ENCODE measurements at places on chromosomes 1 and 21.

- no peak for DNase-seq
Observed at GRCh38 chr1:15004396-15004795, 149.2 kb upstream of the TMEM51 start.

- no peak for DNase-seq
Observed at GRCh38 chr1:209703834-209704504, 677 bp upstream of the HSD11B1 start.

GRCh38 chr1:62070384-62071011, 124.2 kb upstream of the L1TD1 start:
- DNase-seq = no peak

DNA sequence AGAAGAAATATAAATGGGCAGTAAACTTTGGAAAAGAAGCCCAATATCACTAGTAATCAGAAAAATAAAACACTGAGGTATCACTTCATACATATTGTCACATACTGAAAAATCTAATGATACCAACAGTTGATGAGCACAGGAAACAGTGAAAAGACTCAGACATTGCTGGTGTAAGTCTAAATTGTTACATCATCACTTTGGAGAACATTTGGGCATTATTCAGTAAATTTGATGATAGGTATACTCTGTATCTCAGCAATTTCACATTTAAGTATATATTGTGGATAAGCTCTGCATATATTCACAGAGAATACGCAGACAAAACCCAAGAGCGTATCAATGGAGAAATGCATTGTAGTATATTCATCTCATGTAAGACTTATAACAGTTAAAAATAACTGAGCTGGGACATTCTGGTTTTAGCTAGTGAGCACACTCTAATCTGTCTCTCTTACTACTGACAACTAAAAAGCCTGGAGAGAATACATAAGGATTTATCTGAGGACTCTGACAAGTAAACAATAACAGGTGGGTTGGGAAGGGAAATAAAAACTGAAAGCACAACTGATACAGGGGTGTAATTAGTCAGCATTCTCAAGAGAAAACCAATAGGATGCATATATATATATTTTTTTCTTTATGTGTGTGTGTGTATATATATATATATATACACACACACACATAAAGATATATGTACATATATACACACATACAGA, 212.7 kb upstream of the JUN start:
- DNase-seq = no peak

- DNase-seq = no peak
Observed at GRCh38 chr1:226549094-226549936, 751 bp downstream of the STUM start.

GRCh38 chr1:56958526-56958925, 7.3 kb downstream of the C8B start:
- no peak for DNase-seq

- no peak for DNase-seq
Observed at GRCh38 chr1:167943541-167943940, 6.7 kb upstream of the MPC2 start.

DNA sequence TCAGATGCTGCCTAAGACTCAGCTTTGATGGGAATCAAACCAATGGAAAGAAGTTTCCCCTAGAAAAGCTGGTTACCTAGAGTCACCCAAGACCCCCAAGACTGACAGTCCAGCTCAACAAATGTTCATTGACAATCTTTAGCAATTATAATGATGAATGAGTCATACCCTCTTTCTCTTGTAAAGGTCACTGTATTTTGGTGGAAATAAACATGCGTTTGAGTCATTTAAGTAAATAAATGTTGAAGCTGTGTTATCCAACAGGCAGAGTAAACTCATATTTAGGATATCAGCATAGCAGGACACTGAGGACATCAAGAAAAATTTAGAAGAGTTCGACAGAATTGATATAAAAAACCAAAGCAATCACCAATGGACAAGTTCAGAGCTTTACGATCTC, 295.9 kb downstream of the RGS7 start:
- DNase-seq = no peak

DNA sequence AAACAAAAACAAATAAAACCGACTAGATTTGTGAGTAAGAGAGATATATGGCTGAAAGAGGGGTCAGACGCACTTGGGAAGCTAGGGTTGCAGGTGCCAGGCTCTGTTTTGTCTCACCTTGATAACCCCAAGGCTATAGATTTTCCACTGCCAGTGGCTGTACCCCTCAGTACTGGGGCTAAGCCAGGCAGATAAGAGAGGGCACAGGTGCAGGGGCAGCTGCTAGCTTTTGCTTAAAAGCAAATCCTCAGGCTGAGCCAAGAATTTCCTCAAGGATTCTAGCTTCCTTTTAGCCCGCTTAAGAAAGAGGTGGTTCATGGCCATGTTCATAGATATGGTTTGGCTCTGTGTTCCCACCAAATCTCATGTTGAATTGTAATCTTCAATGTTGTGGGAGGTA, 57.9 kb downstream of the OVGP1 start:
- DNase-seq = no peak

DNA sequence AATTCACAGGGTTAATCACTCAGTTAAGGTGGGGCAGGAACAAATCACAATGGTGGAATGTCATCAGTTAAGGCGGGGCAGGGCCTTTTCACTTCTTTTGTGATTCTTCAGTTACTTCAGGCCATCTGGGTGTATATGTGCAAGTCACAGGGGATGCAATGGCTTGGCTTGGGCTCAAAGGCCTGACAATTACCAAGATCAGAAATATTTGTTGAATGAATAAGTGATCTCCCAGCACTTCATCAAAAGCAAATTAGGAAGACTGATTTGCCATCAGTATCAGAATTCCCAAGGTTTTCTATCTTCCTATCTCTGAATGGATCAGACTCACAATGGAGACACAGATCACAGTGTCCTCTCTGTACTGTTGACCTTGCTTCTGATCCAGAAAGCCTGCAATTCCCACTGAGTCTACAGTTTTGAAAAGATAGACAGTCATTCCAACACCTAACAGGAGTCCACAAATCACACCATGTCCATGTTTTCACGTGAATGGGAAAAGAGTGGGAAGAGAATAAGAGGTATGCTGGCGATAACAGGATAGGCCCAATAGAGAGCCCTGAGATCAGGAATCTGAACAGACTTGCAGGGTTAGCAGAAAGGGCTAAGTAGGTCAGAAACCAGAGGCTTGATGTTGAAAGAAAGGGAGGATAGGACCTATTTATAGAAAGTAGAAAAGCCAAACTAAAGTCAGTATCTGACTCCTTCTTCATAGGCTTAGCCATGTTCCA, 75.3 kb downstream of the KCNK1 start:
- DNase-seq = no peak

- no peak for DNase-seq
Observed at GRCh38 chr1:21251773-21252471, 38.3 kb downstream of the ECE1 start.

GRCh38 chr1:151401125-151401788, 1.9 kb downstream of the PSMB4 start:
- DNase-seq = peak; percentile 86

- no peak for DNase-seq
Observed at GRCh38 chr21:46650476-46651098, 15.1 kb downstream of the PRMT2 start.

GRCh38 chr1:91889717-91890459, 3.9 kb upstream of the TGFBR3 start:
- DNase-seq = no peak

- no peak for DNase-seq
Observed at GRCh38 chr21:27240839-27241238, 274.0 kb upstream of the ADAMTS5 start.

GRCh38 chr21:34807146-34807880, 138.5 kb downstream of the CLIC6 start:
- DNase-seq = peak; percentile 21

GRCh38 chr1:20987831-20988825, 188.6 kb downstream of the EIF4G3 start:
- DNase-seq = no peak

- DNase-seq = no peak
Observed at GRCh38 chr1:41683681-41684500, 199.4 kb upstream of the EDN2 start.

- DNase-seq = no peak
Observed at GRCh38 chr1:233140974-233141373, 154.6 kb downstream of the PCNX2 start.

GRCh38 chr1:114669562-114670082, at the start of gene DENND2C:
Gene DENND2C (minus strand): TSS chr1:114670049. CDS start chr1:114625984, 44,065 bp downstream.
- DNase-seq = no peak

- no peak for DNase-seq
Observed at GRCh38 chr1:168830562-168830961, 101.6 kb upstream of the DPT start.

DNA sequence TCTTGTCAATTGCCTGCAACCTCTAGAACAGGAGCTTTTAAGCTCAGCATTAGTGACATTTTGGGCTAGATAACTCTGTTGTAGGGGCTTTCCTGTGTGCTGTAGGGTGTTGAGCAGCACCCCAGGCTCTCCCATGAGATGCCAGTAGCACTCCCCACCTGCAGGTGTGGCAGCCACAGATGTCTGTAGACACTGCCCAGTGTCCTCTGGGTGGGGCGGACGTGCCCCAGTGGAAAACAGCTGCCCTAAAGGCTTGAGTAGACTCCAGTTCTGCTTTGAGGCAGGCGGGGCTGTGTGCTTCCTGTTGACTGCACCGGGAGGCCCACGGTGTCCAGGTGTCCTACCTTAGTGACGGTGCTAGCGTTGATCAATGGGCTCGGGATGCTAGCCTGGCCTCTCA, 16.9 kb upstream of the PWP2 start:
- DNase-seq = no peak

DNA sequence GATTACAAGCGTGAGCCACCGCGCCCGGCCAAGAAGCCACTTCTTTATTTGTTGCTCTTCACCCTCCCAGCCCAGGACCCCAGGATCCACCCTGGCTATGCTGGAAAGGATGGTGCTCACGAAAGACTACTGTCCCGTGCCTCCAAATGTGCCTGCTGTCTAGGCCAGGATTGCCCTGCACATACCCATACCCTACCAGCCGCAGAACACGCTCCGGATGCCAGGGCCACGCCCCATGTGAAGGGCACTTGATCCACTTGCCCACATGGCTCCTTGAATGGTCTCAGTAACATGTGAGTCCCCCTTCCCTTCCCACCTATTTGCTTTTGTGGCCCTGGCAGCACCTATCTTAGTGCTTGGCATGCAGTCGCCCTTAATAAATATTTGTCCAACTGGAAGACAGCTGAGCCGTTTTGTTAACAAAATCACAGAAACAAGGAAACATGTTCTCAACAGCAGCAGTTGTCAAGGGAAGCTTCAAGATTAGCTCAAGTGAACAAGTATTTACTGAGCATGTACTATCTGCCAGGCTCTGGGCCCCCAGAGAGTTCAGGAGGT, 13.8 kb upstream of the UBXN10 start:
- DNase-seq = no peak

DNA sequence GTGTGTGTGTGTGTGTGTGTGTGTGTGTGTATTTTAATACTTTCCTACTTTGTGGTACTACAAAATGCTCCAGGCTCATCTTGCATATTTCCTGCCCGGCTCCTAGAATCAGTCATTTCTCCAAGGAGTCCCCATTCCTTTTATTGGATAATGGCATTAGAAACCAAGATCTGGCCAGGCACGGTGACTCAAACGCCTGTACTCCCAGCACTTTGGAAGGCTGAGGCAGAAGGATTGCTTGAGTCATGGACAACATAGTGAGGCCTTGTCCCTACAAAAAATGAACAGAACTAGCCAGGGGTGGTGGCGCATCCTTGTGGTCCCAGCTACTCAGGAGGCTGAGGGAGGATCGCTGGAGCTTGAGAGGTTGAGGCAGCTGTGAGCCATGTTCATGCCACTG, 20.3 kb downstream of the EPB41 start:
- no peak for DNase-seq

GRCh38 chr1:230636575-230637148, 5.6 kb upstream of the COG2 start:
- DNase-seq = no peak

GRCh38 chr1:247857069-247857984, at the start of gene TRIM58:
Gene TRIM58 (plus strand): TSS chr1:247857187. CDS start chr1:247857247, 60 bp downstream.
- DNase-seq = peak; percentile 53

DNA sequence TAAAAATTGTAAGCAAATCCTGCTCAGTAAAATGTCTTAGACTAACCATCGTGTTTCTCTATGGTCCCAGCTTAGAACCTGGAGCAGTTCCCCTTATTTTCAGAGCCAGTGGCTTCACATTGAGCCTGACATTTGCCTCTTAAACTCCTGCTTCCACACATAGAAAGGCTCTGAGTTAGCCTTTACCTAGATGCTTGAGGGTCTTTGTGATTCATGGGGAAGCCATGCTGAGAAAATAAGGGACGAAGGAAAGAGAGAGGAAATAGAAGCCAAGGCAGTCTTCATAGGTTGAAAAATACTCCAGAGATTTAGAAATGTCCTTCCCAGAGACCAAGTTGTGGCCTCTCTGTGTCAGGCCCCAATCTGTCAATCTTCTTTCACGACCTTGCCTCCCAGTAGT, 16.1 kb upstream of the RBBP5 start:
- no peak for DNase-seq

GRCh38 chr1:66402194-66402593, 131.8 kb upstream of the SGIP1 start:
- DNase-seq = no peak

GRCh38 chr1:215878843-215879242, 311.7 kb downstream of the KCTD3 start:
- DNase-seq = no peak

DNA sequence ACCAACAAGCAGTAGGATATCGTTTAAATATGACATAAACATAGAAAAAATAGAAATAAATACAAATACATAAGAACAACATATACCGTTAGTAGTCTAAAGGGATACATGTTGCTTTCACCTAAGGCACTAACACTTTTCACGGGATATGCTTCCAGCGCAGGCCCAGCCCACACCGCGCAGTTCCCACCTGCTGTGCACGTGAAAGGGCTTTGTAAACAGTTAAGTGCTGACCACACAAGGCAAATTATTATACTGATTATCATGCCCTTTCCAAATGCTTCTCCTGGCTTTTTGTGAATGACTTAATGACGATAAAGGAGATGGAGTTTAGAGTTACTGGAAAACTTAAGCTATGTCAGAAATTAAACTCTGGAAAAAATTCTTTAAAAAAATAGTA, 11.3 kb upstream of the IL22RA1 start:
- DNase-seq = no peak

- no peak for DNase-seq
Observed at GRCh38 chr1:167912294-167912693, 1.6 kb downstream of the ADCY10 start.

DNA sequence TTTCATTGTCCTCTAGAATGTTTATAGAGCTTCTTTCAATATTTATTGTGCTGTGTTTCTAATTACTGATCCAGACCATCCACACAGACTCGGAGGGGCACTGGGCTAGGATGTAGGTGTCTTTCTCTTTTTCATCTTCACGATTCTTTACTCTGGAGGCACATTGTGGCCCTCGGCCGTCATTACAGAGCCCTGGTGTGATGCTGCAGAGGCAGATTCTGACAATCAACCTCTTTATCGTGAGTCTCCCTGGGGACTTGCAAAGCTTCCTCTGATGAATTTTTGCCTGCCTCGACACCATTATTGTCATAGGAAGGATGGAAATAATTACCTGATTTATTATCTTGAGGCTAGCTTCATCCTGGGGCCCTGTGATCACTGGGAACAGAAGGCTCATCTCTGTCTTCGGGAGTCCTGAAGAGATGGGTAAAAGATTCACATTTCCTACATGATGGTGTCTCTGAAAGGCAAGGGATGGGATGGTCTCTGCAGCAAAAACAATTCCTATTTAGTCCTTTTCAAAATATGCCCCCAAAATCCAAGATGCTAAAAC, 89.4 kb downstream of the SEC16B start:
- DNase-seq = peak; percentile 82

GRCh38 chr1:180542113-180542837, 16.5 kb upstream of the OVAAL start:
- DNase-seq = no peak
